Stimulated activated CD4-positive, alpha-beta T cell treated with anti-CD3 and anti-CD28 coated beads, Interleukin-12 subunit alpha, Interleukin-12 subunit beta, amount 100 ng/mL, for 24 hours (primary cell): ENCODE measurements at places on chromosomes 2 and 18.

DNA sequence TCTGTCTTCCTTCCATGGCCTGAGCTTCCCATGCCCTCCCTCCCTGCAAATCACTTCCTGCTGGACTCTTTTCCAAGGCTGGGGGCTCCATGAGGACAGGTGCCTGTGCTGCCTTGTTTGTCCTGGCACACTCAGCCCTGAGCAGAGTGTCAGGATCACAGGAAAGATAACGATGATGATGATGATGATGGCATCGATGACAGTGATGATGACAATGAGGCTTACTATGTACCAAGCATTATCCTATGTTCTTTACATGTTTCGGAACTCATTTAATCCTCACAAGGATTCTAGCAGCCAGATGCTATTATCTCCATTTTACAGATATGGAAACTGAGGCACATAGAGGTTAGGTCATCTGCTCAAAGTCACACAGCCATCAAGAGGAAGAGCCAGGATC, 170.0 kb downstream of the CTIF start:
- no peak for DNase-seq

DNA sequence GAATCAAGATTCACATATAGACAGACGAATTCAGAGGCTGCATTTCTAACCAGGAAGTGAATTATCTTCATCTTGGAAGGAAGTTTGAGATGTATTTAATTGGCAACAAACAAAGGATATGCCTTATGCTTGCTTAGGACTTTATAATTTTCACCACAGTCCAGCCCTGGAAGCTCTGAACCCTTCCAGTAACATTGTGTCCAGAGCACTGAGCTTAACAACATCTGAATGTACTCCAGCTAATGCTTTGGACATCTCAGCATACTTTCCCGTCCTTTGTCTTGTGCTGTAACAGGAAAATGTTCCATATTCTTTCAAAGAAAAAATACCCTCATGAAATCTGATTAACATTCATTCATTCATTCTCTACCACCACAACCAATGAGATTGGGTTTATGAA, 136.3 kb upstream of the SPATS2L start:
- no peak for DNase-seq

- DNase-seq = no peak
These were observed 8.5 kb downstream of the ZNF2 start for GRCh38 chr2:95174031-95174542.

- DNase-seq = no peak
These were observed 38.5 kb downstream of the SLC4A3 start for GRCh38 chr2:219665926-219666325.

GRCh38 chr2:34724107-34724506, 1125.0 kb upstream of the FAM98A start:
- DNase-seq = no peak

- no peak for DNase-seq
These were observed 395.6 kb downstream of the ARHGAP15 start for GRCh38 chr2:143524559-143525401.

- no peak for DNase-seq
These were observed 61.9 kb downstream of the SLC4A5 start for GRCh38 chr2:74281141-74281975.

DNA sequence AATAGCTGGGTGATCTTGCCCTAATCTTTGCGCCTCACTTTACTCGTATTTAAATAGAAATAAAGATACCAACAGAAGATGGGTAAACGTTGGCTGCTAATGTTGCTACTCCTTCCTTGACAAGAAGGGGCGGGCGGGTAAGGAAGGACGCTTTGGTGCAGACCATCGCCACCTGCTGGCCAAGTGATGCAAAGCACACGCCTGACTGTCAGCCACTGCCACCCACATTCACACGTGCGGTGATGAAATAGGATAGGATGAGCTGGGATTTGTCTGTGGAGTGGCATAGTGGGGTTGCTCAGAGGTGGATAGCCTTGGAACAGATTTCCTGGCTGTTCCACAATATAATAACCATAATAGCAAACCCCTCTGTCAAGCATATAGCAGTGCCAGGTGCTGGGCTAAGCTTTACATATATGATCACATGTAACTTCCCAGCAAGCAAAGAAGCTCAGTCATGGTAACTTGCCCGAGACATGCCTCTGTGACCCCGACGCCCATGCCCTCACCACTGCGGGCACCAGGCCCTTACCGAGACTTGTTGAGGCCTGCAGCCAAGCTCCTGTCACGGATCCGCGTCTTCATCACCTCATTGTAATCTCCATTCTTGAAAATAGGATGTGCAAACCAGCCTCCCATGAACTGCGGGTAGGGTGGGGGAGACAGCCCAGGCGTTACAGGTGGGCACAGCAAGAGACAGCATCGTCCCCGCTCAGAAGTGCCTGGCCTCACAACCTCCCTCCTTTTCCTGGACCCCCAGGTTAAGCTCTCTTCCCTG, 39.3 kb downstream of the LCT start:
- peak; percentile 74 for DNase-seq

- DNase-seq = no peak
These were observed 529 bp downstream of the SEMA4C start for GRCh38 chr2:96869281-96869821.

DNA sequence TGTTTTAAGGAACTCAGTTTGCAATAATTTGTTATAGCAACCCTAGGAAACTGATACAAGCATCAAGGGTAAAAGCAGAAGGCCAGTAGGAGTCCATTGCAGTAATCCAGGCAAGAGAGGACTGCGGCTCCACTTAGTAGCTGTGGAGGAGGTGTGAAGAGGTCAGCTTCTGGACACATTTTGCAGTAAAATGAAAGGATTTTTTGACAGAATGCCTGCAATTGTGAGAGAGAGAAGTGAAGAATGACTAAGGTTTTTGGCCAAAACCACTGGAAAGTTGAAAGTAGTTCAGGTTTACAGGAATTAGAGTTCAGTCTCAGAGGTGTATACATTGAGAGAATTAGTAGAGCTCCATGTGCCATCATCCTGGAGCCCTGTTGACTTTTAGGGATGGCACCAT, 129.5 kb downstream of the RHBDD1 start:
- DNase-seq = no peak

- no peak for DNase-seq
These were observed 79.6 kb upstream of the REV1 start for GRCh38 chr2:99569386-99569785.

- no peak for DNase-seq
These were observed 403.3 kb upstream of the FANCL start for GRCh38 chr2:58644451-58644850.

DNA sequence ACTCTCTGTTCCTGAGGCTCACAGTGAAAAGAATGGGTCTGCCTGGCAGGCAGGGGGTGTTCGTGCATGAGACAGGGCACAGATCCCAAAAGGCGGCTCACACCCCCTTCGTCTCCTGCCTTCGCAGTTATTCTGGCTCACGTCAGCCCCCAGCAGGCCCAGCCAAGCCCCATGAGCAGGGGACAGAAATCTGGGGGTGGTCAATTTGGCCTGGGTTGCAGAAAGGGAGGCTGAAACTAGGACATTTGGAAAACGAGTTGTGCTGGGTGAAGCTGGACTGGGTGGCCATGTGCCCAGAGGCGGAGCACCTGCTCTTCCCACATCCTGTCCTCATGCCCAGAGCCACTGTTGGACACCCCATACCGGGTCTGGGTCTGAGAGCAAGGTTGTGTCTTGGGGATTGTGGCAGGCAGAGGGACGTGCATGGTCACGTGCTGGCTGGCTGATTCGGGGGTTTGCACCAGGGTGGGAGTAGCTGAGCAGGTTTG, 99.0 kb upstream of the MCFD2 start:
- DNase-seq = no peak

DNA sequence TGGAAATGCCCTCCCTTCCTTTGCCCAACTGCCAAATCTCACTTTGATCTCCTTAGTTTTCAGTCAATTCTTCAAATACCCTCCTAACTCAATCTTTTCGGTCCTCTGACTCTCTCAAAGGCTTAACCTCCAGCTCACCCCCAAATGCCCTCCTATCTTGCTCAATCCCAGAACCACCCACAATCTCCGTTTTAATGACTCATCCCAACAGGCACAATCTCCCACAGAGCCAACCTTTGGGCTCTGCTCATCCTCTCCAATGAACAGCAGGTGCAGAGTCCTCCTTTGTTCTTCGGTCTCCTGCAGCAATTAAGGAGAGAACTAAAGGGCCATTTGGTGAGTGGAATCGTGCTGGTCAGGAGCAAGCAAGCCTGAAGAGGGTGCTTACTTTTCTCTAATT, 366.1 kb upstream of the CRIM1 start:
- no peak for DNase-seq

DNA sequence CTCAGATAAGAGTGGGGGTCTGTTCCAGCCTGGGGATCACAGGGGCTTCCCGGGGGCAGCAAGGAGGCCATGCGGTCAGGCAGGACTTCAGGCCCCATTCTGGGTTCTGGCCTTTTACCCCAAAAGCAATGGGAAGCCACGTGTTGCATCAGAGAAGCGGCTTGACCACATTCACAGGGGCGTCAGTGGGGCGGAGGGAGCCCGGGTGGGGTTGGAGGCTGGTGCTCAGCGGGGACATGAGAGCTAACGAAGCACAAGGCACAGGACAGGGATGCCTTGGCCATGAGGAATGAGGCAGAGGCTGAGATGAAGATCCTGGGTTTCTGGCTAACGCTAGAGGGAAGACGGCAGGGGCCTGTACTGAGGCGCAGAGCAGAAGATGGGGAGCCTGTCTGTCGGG, 6.1 kb downstream of the HJURP start:
- DNase-seq = no peak

GRCh38 chr2:238079874-238080327, 19.1 kb downstream of the SCLY start:
- no peak for DNase-seq

DNA sequence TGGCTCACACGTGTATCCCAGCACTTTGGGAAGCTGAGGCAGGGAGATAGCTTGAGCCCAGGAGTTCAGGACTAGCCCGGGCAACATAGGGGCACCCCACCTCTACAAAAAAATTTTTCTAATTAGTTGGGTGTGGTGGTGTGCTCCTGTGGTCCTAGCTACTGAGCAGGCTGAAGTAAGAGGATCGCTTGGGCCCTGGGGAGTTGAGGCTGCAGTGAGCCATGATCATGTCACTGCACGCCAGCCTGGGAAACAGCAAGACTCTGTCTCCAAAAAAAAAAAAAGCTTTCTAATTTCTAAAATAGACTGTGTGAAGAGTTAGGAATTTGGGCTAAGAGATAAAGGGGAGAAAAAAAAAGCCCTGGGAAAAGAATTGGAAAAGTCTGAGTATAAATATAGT, 51.9 kb upstream of the NAB1 start:
- no peak for DNase-seq

DNA sequence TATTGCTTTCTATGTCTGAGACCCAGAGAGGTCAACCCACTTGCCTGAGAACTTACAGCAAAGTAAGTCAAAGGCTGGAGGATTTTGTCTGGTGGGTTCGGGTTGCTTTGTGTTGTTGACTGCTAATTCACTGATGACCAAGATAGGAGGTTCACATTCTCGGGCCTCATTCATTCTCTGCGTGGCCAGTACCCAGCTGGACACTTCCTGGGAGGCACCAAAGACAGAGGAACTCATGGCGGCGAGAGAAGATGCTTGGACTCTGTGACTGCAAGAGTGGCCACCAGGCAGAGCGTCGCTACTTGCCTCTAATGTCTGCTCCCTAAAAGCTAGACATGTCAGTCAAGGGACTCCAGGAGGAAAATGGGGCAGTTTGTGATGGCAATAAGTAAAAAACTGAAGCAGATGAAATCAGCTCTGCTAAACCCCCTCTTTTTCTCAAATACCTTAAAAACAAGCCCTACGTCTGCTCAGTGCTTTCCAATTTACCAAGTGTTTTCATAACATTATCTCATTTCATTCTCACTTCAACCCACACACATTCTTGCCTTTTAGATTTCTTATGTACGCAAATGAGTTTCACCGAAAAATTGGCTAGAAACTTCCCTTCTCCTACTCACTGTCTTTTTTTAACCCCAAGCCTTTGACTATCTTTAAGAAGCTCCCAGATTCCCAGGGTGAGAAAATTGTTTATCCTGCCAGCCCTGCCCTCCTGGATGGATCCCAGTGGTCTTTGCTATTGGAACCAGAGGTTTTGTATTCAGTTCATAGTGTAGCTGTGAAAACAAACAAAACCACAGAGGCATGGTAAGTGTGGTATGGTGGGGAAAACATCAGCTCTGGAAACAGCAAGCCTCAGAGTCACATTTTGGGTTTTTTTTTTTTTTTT, 4.9 kb upstream of the LBH start:
- DNase-seq = no peak

- DNase-seq = no peak
These were observed 80.4 kb downstream of the POLR1A start for GRCh38 chr2:86025229-86025820.

- DNase-seq = no peak
These were observed 88.2 kb upstream of the THUMPD2 start for GRCh38 chr2:39867268-39867667.

GRCh38 chr2:129443865-129444739, 535.4 kb upstream of the RAB6C start:
- no peak for DNase-seq

DNA sequence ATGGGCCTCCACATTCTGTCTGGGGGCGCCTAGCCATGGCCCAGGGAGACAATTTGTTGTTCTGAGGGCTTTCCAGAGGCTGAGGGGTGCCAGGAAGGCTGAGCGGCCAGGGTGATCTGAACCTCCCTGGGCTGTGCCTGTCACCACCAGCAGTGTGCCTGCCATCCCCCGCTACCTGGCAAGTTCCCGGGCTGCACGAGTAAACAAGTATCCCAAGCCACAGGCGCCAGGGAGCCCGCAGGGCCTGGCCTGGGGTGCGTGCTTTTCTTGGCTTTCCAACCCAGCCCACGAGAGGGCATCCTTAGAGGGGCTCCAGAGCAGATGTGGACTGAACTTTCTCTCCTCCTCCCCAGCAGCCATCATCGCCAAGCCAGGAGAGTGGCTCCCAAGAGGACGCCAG, 35.1 kb upstream of the B3GNT7 start:
- DNase-seq = no peak

DNA sequence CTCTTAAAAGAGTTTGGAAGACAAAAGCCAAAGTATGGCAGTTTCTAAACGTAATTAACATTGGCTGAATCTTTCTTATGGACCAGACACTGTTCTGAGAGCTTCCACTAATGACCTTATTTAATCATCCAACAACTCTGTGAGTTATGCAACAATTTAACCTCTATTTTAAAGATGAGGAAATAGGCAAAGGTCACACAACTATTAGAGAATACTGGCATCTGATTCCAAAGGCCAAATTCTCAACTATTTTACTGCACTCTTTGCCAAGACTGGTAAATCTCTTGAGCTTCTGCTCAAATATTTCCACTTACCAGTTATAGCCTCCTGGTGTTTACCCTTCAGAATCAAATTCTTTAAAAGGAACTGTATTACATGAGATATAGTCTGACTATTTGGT, 42.1 kb upstream of the ERMN start:
- no peak for DNase-seq

GRCh38 chr2:86035376-86035882, 70.3 kb downstream of the POLR1A start:
- no peak for DNase-seq

DNA sequence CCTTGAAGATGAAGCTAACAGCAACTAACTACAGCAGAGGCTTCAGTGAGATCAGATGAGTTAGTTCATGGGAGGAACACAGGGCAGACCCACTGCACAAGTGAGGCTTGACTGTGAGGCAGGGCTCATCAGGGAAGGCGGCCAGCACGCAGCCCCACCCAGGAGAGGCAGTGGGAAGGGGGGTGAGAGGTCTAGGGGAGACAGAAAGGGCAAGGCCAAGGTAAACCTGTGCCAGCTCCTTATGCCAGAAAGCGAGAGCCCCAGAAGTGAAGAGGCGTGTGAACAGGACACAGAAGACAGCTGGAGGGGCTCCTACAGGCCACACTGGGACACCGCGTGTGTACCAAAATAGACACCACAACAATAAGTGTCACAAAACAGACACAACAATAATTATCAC, 48.6 kb downstream of the ANO7 start:
- no peak for DNase-seq

- no peak for DNase-seq
These were observed 97.5 kb upstream of the FSHR start for GRCh38 chr2:49251766-49252165.
